ENCODE measurements at places on chromosomes 6 and 20.

DNA sequence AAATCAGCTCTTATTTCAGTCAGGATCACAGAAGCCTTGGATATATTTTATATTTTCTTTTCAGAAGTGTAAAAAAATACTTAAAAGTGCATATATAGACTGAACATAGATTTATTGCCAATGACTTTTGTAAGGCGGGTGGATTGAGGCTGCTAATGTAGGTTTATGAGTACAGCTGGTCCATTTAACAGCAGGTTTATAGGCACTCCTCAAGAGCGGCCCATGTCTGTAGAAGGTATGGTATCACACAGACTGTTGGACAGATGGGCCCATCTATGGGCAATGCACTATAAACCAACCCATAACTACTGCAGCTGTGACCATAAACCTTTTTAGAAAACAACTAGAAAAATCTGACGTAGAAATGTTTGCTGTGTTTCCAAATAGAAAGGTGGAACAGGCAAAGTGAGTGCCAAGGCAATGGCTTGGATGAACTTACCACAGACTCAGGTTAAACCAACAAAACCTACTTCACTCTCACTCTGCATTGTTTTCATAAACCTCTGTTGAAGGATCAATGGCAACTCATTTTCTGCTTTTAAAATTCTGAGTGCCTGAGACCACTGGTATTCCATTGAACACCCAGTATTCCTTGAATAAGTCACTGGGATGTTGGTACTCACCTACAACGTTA lies 170.6 kb upstream of the EYA4 start:
- DNase-seq = no peak

- no peak for DNase-seq
These were observed 507 bp upstream of the VGLL2 start for GRCh38 chr6:117264692-117265409.

DNA sequence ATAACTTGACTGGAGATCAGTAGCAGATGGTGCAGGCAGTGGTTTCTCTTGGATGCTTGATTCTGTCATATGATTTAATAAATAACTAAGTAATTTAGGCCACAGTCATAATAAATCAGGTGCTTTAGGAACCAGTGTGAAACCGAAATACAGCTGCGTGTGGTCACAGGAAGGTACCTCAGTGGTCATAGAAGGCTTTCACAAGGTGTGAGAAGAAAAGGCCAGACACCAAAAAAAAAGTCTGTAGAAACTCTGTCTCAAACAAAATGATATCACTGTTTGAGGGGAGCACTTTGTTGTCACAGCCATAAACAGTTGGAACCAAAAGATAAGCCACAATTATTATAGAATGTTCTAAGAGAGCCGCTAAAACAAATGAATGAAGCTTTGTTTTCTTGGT lies 56.5 kb downstream of the ARMC2 start:
- no peak for DNase-seq

- peak; percentile 25 for DNase-seq
These were observed 104.8 kb downstream of the BCKDHB start for GRCh38 chr6:80211286-80211685.

DNA sequence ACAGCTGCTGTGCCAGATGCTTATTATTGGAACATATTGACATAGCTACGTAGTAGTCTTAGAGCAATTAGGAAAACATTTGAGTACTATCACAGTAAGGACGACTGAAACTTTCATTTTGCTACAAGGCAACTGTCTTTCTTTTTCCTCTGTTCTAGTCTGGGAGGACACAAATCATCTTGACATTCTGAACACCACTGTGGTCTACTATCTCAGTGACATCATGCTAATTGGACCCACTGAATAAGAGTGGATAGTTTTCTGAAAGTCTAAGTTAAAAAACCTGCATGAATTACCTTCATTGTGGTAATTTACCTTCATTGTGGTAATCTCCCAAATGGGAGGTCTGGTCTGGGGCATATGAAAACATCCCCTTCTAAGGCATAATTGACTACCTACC lies 163.3 kb upstream of the MOCS1 start:
- DNase-seq = no peak

- DNase-seq = peak; percentile 59
These were observed 312.1 kb upstream of the DEFB112 start for GRCh38 chr6:50361641-50362331.

DNA sequence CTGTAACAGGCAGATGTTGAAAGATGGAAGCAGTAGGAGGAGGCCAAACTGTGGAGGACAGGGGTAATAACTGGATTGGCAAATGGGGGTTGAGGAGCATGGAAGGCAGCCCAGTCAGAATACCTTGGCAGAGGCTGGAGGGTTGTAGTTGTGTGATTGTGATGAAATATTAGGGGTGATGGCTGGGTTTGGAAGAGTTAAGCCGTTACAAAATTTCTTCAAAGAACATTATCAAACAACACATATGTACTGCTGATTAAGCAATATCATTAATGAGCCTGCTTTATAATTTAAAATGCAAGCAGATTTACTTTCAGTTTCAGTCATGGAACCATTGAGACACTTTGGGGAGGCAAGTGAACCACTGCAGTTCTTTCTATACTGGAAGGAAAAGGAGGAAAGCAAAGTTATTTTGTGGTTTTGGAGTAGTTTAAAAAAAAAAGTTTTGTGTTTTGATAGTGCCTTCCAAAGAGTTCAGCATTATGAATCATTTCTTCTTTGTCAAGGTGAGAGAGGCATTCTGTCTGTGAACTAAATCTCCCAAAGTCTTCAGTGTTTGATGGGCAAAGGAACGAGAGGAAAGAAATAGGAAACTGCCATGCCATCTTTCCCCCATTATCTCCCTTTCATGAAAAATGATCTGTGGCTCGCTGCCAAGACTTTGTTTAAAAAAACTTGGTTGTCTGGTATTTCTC lies 20.7 kb downstream of the FOXO3 start:
- DNase-seq = peak; percentile 77

DNA sequence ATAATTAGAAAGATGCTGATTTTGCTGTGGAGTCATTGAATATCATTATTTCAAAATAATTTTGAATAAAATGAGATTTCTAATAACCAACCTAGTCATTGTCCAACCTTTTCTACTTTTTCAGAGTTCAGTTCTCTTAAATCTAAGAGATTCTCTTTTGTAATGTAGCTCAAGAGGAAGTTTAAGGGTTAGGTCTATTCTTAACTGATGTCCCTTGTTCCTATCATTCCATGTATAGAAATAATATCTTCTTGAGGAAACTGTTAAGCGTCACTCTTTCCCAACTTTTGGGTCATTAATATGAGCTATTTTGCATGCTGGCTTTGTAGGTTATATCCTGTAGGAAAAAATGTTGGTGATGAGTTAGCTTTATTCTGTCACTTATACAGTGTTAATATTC lies 27.0 kb downstream of the RNF144B start:
- no peak for DNase-seq

DNA sequence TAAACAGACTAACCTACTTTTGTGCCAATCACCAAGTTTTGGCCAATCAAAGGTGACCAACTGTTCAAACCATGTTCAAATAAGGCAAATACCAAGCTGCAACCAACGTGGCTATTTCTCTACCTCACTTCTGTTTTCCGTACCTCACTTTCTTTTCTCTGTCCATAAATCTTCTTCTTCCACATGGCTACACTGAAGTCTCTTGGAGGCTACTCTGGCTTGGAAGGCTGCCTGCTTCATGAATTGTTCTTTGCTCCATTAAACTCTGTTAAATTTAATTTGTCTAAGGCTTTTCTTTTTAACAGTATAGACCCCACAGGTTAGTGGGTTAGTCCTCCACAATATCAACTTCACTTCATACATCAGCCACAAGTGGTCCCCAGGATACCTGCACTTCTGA lies 58.8 kb downstream of the MKKS start:
- DNase-seq = no peak
